ENCODE measurements at places on chromosomes 12 and 14.

DNA sequence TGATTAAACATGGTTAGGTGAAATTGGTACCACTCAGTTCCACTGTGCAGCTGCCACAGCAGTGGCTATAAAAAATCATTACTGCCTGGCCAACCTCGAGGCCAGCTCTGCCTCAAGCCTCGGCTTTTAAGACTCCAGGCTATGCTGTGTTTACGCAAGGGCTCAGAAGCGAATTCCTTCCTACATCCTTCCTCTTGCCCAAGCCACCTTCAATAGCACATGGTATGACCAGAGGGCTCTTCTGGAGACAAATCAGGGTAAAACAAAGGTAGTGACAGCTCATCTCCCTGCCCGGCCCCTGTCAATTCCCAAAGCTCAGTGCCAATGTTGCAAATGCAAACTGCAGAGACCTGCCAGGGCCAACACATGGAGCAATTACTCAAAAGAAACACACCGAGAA, 31.9 kb downstream of the NUAK1 start:
- no peak for DNase-seq

- DNase-seq: no peak
Measured at GRCh38 chr12:31265722-31266121, 60.2 kb downstream of the SINHCAF start.

GRCh38 chr12:123952037-123952436, 20.6 kb downstream of the CCDC92 start:
- no peak for DNase-seq

DNA sequence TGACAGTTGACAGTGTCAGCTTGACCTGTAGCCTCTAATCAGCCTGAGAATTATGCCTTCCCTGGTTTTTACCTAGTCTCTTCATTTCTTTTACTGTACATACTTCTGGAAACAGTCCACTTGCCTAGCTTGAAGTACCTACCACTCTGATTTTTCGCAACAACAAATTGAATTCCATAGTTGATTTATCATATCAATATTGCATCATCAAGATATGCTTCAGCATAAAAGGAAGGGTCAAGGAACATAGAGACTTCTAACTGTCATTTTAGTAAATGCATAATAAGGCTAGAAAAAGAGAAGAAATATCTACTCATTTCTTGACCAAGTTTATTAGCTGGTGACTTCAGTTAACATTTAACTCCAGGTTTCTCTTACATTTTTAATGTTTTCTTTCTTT, 174.2 kb upstream of the FAR2 start:
- no peak for DNase-seq

DNA sequence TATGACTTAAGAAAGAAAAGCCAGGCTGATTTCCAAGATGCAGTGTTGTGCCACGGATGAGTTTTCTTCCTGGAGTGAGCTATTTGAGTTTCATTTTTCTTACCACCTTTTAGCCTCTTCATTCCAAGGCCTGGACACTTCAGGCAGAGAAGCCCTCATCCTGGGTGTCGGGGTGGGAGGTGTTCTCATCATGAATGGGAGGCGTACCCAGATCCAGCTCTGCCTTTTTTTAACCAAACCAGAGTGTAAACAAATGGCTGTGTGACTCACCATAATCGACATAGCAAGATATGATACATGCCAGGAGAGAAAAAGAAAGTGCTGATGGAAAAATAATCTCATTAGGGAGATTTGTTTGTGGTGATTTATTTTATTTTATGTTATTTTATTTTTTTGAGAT, 79.9 kb downstream of the ARF6 start:
- peak; percentile 63 for DNase-seq

GRCh38 chr14:66998013-66998412, 191.2 kb upstream of the GARIN2 start:
- no peak for DNase-seq

- DNase-seq: no peak
Measured at GRCh38 chr12:29901585-29901984, 117.8 kb upstream of the TMTC1 start.

DNA sequence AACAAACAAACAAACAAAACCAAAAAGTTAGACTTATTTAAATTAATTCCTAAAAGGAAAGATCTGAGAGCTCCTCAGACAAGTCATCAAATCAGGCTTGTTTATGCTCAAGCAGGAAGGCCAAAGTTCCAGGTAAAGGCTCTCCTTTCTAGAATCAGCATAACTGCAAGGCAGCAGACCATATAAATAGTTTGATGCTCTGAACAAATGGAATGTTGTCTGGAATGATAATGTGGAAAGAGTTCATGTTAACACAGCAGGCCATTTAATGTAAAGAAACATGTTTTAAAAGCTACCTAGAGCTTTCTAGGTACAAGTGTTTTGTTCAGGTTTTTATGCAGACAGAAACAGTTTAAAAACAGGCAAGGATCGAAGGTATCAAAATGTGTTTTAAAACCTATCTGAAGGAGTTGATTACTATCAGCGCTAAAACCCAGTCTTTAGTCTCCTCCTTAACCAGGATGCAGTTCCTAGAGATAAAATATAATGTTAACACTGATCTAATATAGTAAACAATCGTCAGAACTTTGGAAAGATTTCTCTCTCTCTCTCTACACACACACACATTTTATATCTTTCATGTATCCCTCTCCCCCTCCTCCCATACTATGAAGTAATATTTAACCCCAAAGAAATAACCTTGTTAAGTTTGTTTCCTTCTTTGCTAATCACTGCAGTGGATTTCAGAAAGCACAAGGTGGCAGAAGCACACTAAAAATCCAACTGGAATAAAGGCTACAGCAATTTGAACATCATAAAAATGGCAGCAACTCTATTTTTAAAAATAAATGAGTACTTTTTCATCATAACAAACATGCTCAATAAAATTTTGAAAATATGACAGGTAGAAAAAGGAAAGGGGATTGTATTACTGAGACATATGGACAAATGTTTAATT, 135.5 kb downstream of the PAWR start:
- DNase-seq: peak; percentile 18

DNA sequence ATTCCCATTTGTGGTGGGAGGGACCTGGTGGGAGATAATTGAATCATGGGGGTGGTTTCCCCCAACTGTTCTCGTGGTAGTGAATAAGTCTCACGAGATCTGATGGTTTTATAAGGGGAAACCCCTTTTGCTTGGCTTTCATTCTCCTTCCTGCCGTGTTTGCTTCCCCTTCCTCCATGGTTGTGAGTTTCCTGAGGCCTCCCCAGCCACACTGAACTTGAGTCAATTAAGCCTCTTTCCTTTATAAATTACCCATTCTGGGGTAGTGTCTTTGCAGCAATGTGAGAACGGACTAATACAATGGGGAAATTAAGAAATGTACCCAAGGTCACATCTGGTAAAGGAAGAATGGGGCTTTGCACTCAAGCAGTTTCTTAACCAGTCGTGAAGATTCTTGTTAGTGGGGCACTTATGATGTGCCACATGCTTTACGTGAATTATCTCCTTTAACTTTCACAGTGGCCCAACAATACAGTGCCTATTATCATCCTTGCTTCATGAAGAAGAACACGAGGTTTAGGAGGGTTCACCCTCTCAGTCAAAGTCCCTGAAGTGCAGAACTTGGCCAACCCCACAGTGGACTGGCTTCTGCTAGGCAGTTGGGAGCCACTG, 234.3 kb downstream of the EFCAB11 start:
- DNase-seq: no peak

DNA sequence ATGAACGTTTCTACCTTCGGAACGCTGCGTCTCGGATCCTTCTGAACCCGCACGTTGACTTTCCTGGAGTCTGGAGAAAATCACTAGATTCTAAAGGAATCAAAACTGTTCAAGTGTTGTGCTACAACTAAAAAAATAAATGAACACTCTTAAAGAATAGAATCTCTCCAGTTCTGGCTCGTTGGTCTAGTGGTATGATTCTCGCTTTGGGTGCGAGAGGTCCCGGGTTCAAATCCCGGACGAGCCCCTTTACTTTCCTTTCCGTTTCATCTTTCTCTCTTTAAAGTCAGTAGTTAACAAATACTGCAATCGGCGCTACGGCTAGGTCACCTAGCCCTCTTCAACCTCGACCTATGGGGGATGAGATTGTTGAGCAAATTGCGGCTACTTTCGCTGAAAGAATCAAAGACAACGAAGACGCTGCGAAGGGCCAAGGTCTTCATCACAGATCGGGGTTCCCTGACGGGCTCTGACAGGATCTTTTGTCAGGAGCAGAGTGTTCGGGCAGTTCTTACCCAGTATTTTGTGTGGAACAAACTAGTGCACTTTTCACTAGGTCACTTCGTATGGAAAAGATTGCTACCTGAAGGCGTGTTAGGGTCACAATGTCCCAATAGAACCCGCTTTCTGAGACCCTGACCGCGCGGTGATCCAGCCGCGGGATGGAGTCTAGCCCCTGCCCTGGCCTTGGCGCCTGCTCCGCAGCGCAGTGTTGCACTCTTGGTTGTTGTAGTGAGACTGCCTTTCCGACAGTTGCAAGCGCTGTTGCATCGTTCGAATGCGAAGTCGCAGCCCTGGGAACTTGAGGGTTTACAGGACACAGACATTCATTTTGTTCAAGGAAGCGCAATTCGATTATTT, 8.4 kb downstream of the OR6S1 start:
- DNase-seq: peak; percentile 91

GRCh38 chr12:52865090-52865944, 16.5 kb upstream of the KRT78 start:
- DNase-seq: peak; percentile 78

- no peak for DNase-seq
Measured at GRCh38 chr12:2043054-2043453, 9.7 kb upstream of the CACNA1C start.

- DNase-seq: no peak
Measured at GRCh38 chr12:96047229-96048211, 12.1 kb upstream of the LTA4H start.
